ENCODE measurements at places on chromosomes 4 and X.

DNA sequence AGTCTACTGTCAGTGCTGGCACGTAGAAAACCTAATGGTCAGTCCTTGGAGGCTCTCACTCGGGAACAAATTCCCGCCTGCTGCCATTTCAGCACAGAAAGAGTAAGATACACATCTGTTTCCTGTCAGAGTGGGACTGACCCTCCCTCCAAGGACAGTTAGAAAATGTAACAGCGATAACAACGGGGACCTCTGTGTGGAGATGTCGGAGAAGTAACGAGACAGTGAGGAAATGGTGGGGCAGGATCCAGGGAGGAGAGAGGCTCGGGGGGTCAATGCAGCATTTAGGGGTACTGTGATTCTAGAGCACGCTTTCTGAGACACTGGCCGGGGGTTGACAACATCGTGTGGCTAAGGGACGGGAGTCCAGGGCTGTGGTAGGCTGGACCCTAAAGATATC lies 36.0 kb upstream of the SORCS2 start:
- DNase-seq, result no peak

DNA sequence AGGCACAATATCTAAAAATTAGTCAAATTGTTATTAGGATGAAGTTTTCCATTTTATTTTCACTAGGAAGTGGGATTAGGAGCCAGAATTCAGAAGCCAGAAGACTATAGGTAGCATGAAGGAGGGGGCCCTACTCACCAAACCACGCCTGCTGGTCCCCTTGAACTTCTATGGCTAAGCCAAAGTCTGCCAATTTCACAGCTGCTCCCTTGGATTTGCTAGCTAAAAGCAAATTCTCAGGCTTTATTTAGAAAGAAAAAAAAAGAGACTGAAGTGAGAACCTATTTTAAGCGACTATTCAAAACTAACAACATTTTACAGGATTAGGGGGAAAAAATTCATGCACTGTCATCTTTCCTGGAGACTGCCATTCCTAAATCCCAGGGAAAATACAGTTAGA lies 224.3 kb downstream of the CAMK2D start:
- DNase-seq, result no peak

DNA sequence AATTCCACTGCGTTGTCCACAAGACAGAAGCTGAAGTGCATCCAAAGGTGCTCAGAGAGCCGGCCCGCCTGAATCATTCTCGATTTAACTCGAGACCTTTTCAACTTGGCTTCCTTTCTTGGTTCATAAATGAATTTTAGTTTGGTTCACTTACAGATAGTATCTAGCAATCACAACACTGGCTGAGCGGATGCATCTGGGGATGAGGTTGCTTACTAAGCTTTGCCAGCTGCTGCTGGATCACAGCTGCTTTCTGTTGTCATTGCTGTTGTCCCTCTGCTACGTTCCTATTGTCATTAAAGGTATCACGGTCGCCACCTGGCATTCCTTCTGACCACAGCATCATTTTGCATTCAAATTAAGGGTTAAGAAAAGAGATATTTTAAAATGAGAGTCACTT lies 115.5 kb downstream of the NFKB1 start:
- DNase-seq, result no peak

DNA sequence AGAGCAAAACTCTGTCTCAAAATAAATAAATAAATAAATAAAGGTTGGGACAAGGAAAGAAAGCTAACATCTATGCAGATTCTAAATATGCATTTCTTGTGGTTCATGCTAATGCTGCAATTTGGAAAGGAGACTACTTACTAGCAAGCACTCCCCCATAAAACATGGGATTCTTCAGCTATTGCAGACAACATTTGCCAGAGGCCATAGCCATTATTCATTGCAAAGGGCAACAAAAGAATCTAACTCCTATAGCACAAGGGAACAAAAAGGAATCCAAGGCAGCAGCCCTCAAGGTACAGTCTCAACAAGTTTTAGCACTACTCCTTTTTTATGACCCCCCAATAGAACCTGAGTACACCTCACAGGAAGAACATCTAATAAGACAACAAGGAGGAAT lies 8.0 kb upstream of the HERC5 start:
- DNase-seq, result no peak

GRCh38 chr4:139453041-139453370 lies 915 bp upstream of the RAB33B start:
- peak; percentile 88 for DNase-seq

DNA sequence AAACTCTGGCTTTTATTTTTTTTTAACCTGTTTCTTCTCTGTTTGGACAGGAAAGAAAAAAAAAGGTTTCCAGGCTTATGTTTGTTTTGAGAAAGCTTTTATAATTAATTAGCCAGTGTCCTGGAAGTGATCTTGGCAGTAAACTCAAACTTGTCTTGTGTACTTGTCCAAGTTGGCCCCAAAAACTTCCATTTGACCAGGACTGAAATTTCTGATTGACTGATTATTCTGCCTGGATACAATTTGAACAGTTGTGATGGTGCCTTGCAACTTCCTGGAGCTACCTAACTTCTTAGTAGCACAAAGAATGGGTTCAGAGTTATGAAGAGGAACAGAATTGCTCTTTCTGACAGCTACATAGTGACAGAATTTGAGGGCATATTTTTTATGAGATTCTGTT lies 62.0 kb downstream of the SLC4A4 start:
- DNase-seq, result no peak

GRCh38 chrX:132489578-132490419 lies 961 bp upstream of the MBNL3 start:
- DNase-seq, result no peak

DNA sequence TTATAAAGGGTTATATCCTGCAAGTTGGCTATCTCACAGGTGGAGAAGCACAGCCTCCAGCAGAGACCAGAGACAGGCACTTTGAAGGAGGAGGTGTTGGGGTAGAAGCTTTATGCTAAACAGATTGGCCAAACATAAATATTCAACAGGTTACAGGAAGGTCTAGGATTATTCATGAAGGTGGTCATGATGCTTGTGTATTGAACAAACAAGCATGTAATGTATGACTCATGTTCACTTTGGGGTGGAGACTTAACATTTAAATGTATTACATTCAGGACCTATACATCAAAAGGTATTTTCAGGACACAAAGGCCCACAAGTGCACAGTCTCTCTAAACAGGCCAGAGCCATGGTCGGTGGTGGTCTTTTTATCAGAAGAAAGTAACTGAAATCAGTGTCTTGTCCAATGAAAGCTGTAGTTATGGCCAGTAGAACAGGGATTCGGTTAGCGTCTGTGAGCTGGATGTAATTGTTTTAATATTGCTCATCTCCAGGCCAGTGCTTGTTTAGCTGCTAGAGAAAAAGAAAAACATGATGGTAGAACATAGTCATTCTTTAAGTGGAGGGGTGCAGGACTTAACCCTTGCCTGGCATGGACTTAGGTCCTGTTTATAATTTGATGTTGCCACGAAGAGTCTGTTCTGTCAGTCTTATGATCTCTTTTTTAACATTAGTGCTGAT lies 555.2 kb upstream of the PCDH10 start:
- DNase-seq, result no peak

DNA sequence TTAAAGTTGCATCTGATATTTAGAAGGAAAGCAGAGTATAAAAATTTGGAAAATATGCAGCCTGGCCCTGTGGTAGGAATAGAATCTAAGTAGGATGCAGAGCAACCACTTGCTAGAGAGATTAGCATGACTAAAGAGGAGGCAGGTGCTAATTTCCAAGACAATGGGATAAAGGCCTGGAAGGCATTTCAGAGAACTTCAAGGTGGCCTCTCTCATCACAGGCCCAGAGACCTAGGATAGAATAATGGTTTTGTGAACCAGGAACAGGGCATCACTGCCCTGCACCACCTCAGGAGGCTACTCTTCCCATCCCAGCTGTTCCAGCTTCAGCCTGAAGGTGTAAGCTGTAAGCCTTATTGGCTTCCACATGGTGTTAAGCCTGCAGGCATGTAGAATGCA lies 621.7 kb upstream of the HS3ST1 start:
- DNase-seq, result no peak

- DNase-seq, result no peak
Observed at GRCh38 chr4:19925516-19925915, 326.2 kb upstream of the SLIT2 start.

DNA sequence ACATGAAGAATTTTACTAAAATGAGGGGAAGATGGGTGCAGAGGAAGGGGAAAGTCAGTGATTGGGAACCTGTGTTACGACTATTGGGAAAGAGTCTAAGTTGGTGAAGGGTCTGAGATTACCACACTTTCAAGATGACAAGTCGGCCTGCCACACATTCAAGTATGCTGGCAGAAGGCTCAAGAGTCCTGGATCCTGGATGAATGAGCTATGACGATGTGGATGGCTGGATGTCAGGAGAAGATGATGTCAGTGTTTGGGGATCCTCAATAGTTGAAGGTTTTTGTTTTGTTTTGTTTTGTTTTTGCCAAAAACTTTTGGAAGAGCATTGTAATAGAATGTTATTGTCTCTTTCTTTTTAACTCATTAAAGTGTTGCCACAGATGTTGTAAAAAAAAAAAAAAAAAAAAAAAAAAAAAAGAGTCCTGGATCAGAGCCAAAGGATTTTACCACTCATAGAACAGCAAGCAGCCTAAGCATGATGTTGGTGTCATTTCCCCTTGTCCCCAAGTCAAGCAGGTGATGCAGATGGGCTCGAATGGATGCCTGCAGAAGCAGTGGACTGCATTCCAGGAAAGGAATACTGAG lies 120.6 kb downstream of the REELD1 start:
- DNase-seq, result no peak

Measured in choroid plexus epithelial cell (primary cell).